Activated CD4-positive, CD25-positive, alpha-beta regulatory T cell treated with anti-CD3 and anti-CD28 coated beads, Interleukin-2, amount 50 U/mL, for 24 hours (primary cell): ENCODE measurements at places on chromosomes 5 and 9.

DNA sequence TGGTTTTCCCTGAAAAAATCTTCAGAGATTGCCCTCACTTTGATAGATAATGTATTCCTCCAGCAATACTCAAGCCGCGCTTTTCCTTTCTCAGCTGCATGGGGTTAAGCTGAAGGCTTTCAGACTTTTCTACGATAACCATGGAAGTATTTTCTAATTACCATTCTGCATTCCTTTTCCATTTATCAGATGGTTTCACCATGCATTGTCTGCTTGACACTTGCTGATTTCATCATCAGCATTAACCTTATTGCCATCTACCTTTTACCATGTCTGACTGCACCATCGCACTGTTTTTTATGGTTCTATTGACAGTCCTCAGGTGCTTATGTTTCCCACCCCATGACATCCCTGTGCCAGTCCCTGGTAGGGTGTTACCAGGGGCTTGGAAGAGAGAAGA lies 91.6 kb downstream of the DMAC1 start:
- ATAC-seq: no peak

DNA sequence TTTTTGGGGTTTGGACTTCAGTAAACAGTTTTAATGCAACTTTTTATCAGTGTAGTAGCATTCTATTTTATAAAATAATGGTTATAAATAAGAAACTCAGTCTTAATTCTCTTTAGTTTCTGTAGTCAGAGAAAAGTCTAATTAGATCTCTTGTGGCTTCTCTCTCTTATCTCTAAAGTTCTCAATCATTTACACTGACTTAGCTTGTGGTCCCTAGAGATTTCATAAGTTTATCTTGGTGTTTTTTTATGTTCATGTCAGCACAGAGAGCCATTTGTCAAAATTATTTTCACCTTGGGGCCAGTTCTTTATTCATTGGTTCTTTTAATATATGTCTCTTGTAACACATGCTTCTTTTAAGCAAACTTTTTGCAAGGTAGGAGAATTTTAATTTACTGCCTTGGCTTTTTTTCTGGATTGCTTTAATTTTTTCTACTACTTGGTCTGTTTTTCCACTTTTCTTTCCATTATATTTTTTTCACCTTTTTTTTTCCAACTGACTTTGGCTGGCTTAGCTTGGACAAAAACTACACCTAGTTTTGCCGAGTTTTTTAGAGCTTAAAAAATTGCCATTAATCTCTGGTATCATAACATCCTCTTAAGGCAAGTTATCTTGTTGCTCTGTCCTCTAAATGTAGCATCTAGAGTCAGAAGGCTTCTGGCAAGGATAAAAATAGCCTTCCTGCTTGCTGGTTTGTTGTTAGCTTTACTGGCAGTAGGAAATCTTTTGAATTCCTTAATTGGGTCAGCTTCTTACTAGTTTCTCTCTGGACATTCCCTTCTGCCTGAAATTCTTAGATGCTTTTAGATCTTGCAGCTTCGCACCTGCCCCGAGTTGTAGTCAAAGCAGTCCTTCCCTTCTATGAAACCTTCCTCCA lies 35.3 kb downstream of the CPEB4 start:
- no peak for ATAC-seq

GRCh38 chr5:72383280-72383679 lies 63.1 kb downstream of the PTCD2 start:
- ATAC-seq: no peak

- ATAC-seq: no peak
Observed at GRCh38 chr5:143771189-143771588, 40.8 kb upstream of the HMHB1 start.

- ATAC-seq: no peak
Observed at GRCh38 chr5:167657016-167657415, 634.4 kb upstream of the WWC1 start.
